MG63 (cell line): ENCODE measurements at places on chromosomes 3 and 15. TPM values are rescaled to one million over a fixed set of nuclear protein-coding genes. Genes with fewer than 3 reads are reported as not detected.

LYZL4 gene
- not detected in 2 replicates for total RNA-seq

FBXW12 gene
- not detected in 2 replicates for total RNA-seq

LMAN1L gene
- not detected in 2 replicates for total RNA-seq

MED12L gene
- not detected in 2 replicates for total RNA-seq

PTPRG gene
- total RNA-seq: 3.1 and 6.1 TPM in 2 replicates

NMNAT3 gene
- 0.37 and 1.6 TPM in 2 replicates for total RNA-seq

SNTN gene
- not detected in 2 replicates for total RNA-seq

ARGFX gene
- not detected in 2 replicates for total RNA-seq
